Stimulated activated CD4-positive, alpha-beta T cell treated with anti-CD3 and anti-CD28 coated beads, Interleukin-2, amount 100 ng/mL, for 48 hours (primary cell): ENCODE measurements at places on chromosomes 6 and 20.

DNA sequence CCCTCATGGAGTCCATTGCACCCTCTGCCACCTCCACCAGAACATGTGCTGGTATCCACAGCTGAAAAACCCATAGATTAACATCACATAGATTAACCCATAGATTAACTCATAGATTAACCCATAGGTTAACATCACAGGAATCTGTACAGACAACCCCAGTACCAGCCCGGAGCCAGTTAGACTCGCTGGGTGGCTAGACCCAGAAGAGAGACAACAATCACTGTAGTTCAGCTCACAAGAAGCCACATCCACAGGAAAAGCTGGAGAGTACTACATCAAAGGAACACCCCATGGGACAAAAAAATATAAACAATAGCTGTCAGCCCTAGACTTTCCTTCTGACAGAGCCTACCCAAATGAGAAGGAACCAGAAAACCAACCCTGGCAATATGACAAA is 25.1 kb downstream of the SERPINB9 start:
- no peak for DNase-seq

- DNase-seq = no peak
These were observed 10.9 kb downstream of the SPATS1 start for GRCh38 chr6:44353336-44353735.

DNA sequence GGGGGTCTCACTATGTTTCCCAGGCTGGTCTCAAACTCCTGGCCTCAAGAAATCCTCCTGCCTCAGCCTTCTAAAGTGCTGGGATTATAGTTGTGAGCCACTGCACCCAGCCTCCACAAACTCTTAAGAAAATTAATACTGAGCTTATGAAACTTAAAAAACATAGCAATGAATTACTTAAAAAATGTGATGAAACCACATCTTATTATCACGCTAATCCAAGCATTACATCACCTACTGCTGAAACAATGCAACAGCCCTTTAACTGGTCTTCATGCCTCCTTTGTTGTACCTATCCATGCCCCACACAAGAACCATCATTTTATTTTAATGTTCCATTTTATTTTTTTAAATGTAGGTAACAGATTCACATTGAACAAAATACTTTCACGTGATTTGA is 24.9 kb downstream of the SESN1 start:
- DNase-seq = no peak

- DNase-seq = no peak
These were observed 30.9 kb downstream of the BCL2L1 start for GRCh38 chr20:31691646-31692275.

- DNase-seq = no peak
These were observed 122.0 kb downstream of the HTR1B start for GRCh38 chr6:77341058-77341986.

DNA sequence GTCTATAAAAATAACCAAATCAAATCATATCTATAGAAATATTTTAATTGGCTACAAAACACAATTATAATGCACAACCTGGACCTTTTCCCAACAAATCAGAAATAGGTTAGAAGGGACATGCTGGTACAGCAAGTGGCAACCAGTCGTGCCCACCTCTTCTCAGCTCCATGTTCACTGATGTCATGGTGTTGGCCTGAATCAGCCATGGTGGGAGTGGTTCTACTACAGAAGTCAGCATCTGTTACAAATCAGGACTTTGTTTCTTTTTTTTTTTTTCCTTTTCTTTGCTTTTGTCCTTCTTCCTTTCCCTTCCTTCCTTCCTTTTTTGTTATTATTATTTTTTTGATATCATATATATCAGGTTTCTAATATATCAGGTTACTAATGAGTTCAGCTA is 91.2 kb downstream of the RALGAPA2 start:
- no peak for DNase-seq

DNA sequence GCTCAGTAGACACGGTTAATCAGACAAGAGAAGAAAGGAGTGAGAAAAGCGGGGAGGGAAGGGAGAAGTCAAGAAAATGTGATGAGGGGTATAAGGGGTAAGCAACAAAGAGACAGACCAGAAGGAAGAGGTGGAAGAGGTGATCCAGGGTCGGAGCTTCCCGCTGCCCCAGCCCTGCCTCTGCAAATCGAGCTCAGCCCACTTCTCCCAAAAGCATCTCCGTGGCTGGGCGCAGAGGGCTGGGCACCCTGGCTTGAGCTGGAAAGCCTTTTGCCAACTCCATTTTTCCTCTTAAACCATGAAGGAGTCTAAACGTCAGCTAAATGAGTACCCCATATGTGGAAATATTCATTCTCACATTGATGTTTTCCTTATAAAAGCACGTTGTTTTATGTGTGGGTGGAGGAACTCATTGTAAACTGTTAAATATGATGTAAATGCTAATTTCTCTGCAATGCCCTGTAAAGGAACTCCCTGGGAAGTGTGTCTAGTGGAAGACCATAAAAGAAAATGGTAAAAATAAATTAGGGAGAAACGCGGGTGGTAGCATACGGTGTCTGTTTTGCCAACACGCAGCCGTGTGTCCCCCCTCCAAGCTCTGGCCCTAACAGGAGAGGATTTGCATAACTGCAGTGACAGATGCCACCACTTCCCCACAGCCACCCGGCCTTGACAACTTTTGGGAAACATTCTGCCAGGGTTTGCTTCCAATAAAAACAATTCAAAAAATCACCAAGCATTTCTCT is 55.2 kb upstream of the MAFB start:
- DNase-seq = no peak

DNA sequence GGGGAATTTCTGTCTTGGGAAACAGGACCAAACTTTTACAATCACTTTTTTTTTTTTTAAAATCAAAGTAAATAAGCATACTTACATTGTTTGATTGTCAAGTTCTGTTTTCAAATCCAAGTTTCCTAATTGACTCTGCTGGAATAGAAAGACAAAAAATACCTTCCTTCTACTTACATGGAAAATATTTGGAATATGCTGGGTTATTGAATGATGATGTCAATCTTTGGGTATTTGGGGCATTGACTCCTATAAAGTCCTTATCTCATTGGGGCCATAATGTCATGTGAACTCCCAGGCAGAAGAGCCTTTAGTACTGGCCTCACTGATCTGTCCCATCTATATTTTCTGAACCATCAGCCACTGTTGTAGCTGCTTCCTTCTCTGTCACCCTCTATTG is 122.6 kb upstream of the NOX3 start:
- DNase-seq = no peak

GRCh38 chr20:1946442-1946761 is 47.5 kb downstream of the PDYN start:
- DNase-seq = no peak

GRCh38 chr20:3371754-3372153 is 35.7 kb downstream of the DNAAF9 start:
- DNase-seq = no peak

GRCh38 chr20:59600472-59600871 is 3.9 kb upstream of the PHACTR3 start:
- no peak for DNase-seq

GRCh38 chr6:131197716-131198115 is 62.4 kb downstream of the AKAP7 start:
- DNase-seq = no peak

DNA sequence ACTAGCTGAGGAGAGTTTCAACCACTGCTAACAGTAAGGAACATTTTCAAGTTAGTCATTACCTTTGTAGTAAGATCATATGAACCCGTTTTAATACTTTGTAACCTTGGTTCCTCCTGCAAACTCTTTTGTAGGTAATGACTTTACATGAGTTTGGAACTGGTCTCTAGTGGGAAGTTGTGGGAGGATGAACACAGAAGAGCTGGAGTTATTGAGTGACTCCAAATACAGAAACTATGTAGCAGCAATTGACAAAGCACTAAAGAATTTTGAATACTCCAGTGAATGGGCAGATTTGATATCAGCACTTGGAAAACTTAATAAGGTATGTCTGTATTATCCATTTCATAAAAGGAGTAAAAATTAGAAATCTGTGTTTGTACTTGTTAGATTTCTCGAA is 29.3 kb downstream of the DOP1A start:
- DNase-seq = no peak

GRCh38 chr6:56786256-56786655 is 143.6 kb upstream of the DST start:
- DNase-seq = no peak

- no peak for DNase-seq
These were observed 46.3 kb downstream of the MAP3K4 start for GRCh38 chr6:161037873-161038228.

DNA sequence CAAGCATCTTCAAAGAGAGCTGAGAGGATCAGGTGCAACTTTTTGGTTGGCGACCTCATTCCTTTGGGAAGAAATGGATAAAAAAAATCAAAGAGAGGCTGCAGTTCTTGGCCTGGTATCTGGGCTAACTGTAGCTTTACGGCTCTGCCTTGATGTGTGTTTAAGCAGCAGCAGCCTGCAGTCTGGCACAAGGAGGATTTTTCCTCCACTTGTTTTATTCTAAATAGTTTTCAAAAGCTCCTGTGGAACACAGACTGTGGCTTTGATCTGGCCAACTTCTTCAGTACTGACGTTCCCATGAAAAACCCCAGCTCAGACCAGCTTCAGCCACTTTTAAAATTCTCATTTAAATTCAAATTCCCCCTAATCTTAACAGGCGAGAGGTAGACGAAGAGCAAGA is 137.3 kb downstream of the HDGFL1 start:
- no peak for DNase-seq

DNA sequence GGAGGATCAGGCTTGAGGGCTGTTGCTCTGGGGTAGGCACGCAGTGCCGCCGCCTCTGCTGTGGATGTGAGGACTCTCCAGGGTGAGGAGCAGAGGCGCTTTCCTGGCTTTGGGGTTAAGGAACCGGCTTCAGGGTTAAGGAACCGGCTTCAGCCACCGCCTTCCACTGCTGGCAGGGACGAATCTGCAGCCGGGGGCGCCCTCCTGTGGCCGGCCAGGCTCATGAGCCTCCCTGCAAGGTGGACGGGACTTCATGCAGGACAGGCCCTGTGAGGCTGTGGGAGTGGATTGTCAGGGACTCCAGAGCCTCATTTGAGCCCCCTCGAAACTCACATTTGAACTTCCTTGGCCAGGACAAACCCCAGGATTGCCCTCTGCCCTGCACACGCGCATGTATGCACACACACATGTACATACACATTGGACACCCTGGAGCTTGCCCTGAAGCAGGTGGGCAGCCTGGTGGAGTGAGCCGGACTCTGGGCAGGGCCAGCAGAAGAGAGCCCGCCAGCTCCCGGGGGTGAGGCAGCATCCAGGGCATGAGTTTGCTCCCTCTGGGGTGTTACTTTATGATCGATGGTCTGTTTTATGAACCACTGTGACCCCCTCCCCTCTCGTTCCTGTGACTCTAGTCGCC is 146.9 kb downstream of the PHACTR3 start:
- DNase-seq = peak; percentile 47

GRCh38 chr6:25302677-25303128 is 23.5 kb downstream of the CARMIL1 start:
- DNase-seq = no peak

DNA sequence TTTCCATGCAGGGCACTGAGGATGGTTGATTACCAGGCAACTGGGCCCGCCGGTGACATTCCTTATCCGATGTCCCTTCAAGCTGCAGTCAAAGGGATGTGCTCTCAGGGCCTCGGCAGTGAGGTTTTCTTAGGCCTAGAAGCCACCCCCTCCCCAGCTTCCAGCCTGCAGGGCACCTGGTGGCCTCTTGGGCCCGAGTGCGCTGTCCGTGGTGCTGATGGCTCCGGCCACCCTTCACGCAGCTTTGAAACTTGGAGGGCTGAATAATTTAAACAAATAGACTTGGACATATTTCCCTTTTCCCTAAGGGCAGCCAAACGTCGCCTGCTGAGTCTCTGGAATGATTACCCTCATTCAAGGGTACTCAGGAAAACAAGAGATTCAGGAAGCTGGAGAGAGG is 8.9 kb upstream of the MLN start:
- DNase-seq = peak; percentile 19

- peak; percentile 20 for DNase-seq
These were observed 15.4 kb upstream of the STMND1 start for GRCh38 chr6:17086469-17086868.
